ENCODE measurements at places on chromosomes 11 and 22. TPM values are rescaled to one million over a fixed set of nuclear protein-coding genes. Genes with fewer than 3 reads are reported as not detected.

DNA sequence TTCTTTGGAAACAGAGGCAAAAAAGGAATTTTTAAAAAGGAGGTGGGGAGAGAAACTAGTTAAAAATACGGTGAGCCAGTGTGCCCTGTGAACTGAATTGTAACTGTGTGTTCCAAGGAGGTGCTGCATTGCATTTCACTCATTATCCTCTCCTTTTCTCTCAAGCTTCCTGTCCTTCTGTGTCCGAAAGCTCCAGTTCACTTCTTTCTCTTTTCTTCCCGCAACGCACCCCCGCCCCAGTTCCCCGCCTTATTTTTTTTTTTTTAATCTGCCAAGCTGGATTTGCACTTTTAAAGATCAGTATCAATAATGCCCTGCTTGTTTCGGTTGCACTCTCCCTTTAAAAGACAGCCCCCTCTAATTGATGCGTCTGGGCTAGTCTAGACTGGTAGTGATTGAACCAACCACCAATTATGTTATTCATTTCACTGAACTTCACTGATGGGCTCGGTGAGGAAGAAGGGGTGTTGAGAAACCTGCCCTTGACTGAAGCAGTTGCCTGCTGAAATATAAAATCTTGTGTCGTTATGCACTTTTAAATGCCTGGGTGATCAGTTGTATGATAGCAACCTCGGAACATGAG lies 18.5 kb downstream of the BLID start:
- no peak for DNase-seq

DNA sequence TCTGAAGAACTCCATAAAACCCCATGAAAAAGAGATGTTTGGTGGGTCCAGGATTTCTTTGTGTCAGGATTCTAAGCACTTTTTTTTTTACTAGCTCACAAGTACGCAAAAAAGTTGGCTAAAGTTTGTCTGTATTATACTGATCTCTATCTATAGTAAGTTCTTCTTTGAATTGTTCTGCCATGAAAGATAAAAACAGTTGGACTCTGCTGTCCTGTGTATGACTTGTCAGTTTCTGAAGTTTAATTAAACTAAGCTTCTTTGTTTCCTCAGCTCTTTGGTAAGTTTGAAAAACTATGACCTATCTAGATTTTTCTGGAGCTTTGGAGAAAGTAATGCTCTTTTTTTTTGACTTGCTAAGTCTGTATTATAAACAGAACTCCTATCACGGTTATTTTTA lies 812.2 kb upstream of the LUZP2 start:
- DNase-seq = no peak

CCDC81 gene
- total RNA-seq = 2.6 TPM

DNA sequence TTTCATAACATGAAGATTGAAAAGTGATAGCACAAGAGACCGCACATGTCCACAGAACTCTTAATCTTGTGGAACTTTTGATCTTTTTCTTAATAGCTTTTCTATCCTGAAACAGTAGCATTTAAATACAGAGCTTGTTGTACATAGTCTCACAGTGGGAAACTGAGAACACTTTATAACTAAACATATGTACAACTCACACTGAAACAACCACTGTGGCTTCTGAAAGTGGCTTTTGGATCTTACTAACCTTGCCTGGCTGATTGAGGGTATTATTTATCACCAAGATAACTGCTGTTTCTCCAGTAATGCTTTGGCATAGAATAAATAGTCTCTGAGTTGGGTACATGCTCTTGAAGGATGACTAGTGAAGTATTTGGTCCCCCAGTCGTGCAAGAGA lies 10.2 kb downstream of the BARX2 start:
- no peak for DNase-seq

DNA sequence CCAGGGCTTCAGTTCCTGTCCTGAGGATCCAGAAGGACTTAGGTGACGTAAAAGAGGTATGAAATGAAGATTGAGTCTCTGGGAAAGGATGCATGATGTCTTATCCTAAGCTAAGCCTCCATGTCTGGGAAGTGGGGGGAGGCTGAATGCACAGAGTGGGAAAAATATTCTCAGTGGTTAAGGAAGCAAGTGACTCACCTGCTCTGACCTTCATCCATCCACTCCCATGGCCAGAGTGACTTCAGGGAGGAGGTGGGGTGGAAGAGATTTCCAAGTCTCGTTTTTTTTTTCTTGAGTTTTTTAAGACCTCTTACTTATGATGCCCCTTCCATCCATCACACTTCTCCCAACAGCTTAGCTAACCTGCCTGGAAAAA lies 32.5 kb upstream of the POLD3 start:
- no peak for DNase-seq

GRCh38 chr11:34013898-34014571 lies 37.5 kb upstream of the CAPRIN1 start:
- DNase-seq = no peak

Measured in activated naive CD4-positive, alpha-beta T cell treated with anti-CD3 and anti-CD28 coated beads, Interleukin-2, amount 50 U/mL, for 72 hours (primary cell).